ENCODE measurements at places on chromosomes 16 and 17.

- DNase-seq, result no peak
These were observed 161.3 kb downstream of the SLC39A11 start for GRCh38 chr17:72931163-72931562.

- no peak for DNase-seq
These were observed 68.0 kb downstream of the CNTNAP4 start for GRCh38 chr16:76345163-76345661.

DNA sequence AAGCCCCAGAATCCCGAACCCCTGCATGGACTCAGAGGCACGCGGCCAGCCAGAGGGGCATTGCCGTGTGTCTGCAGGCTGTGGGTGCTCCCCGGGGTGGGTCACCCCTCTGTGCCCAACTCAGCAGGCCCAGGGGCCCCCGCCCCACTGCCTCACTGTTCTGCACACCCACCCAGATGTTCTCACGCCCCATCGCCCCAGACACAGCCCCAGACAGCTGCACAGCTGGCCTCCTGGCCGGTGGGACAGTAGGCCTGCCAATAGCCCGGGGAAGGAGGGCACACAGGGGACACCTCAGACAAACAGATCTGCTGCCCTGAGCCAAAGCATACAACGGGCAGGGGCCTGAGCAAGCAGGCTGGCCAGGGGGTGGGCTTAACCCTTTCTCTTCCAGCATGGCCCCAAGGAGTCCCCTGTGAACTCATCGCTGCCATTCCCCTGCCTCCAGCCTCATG is 27.6 kb upstream of the NXPH3 start:
- no peak for DNase-seq

GRCh38 chr17:12620200-12620720 is 45.4 kb upstream of the MYOCD start:
- no peak for DNase-seq

DNA sequence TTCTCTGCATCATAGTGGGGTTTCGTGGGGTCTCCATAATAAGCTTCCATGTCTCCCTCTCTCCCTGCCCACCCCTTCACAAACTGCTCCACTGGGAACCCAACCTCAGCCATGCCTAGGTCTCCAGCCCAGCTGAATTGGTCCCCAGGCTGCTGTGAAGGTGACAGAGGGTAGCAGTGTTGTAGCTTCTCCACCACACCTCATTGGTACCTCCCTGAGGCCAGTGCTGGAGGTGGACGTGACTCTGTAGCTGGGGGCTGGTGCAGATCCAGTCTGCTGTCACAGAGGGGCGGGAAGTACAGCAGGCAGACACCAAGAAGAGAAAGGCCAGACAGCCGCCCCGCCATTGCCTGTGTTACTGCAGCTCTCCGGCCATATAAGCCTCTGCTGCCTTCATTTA is 82.1 kb downstream of the OR1D5 start:
- DNase-seq, result no peak

- DNase-seq, result no peak
These were observed 34.7 kb downstream of the EPN2 start for GRCh38 chr17:19271780-19272357.

GRCh38 chr17:17766744-17767120 is 70.1 kb downstream of the SREBF1 start:
- DNase-seq, result no peak

DNA sequence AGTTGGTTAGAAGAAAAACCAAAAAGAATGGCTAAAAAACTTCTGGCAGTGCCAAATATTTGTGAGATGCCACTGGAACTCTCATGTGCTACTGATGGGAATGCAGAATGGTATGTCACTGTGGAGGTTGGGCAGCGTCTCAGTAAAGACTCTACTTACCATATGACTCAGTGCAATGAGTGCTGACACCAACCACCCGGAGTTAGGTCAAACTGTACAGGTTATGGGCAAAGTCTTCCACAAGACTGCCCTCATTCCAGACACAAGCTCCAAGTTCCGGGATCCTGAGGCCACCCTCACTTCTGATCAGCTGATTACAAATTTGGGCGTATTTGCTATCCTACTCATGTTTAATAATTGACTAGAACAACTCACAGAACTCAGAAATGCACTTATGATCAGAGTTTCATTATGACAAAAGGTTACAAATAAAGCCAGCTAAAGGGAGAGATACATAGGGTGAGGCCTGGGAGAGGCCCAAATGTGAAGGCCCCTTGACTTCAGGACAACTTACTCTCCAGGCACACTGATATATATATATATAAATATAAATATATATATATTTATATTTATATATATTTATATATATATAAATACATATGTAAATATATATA is 114.9 kb downstream of the TRIM37 start:
- DNase-seq, result no peak

DNA sequence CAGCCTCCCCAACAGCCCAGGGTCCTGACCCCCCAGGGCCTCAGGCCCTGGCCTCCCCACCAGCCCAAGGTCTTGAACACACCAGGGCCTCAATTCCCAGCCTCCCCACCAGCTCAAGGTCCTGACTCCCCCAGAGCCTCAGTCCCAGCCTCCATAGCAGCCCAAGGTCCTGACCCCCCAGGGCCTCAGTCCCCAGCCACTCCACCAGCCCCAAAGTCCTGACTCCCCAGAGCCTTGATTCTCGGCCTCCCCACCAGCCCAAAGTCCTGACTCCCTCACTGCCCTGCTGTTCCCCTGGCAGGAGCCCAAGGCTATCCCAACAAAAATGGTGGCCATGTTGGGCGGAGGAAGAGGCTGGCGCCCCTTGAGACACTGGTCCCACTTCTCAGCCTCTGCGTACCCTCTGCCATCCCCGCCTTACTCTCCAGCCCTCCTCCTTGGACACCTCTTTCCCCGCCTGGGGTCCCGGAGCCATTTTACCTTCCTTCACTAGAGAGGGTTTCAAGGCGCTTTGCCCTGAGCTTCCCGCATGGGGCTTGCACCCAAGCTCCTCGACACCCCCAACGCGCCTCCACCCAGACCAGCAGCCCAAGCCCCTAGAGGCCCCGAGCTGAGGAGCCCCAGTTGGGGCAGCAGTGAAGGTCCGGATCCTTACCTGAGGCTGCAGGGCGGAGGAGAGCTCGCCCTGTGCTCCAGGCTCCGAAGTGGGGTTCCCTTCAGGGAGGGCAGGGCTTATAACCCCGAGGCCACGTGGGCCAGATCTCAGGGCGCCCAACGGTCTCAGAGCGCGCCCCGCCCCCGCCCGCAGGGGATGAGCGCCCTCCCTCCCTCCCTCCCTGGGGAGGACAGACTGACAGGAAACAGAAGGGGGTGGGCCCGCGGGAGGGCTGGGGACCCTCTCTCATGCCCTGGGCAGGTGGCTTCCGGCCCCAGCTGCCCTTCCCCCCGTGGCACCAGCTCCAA is 3.5 kb upstream of the TSPOAP1 start:
- no peak for DNase-seq

DNA sequence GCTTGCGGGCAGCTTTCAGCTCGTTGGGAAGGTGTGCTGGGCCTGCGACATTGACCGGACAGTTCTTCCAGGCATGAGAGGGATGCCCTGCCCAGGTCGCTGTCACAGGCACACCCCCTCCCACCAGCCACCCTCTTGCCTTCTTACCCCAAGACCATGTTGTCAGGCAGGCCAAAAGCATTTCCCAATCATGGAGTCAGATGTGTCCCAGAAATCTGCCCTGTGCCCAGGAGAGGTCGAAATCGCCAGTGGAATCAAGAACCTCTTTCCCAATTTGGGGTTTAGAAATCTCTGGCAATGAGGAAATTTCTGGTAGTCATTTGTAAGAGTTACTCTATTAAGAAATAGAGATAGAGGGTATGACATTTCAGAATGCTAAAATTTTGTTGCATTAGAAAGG is 177.1 kb downstream of the RAB11FIP4 start:
- DNase-seq, result no peak

- peak; percentile 40 for DNase-seq
These were observed 59.0 kb upstream of the TNRC6C start for GRCh38 chr17:77899498-77899897.

DNA sequence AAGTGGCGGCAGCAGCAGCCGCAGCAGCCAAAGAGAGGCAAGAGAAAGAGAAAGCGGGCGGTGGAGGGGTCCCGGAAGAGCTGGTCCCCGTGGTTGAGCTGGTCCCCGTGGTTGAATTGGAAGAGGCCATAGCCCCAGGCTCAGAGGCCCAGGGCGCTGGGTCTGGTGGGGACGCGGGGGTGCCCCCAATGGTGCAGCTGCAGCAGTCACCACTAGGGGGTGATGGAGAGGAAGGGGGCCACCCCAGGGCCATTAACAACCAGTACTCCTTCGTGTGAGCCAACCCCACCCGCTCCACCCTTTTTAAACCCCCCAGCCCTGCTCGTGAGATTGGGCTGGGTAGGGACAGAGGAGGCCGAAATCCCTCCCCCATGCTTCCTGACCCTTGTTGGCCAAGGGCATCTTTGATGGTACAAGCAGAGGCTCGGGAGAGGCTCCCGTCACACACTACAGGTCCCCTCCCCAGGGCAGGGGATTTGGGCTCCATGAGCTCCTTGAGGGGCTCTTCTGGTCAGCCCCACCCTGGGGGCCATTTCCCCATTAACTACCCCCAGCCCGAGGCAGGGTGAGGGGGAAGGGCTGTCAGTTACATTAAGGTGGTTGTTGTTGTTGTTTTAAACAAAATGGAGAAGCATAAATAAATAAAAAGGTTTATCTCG is 4.6 kb upstream of the ATP2A1 start:
- no peak for DNase-seq

DNA sequence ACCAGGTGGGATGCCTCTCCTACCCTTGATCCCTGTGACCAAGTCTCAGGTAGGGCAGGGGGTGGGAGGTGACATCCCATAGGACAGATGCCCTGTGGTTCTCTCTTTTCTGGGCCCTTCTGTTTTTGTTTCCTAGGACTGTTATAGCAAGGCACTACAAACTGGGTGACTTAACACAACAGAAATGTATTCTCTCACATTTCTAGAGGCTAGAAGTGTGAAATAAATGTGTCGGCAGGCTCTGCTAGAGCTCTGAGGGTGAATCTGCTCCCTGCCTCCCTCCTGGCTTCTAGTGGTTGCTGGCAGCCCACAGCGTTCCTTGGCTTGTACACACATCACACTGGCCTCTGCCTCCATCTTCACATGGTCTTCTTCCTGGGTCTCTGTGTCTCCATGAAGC is 12.7 kb downstream of the CALB2 start:
- DNase-seq, result no peak

GRCh38 chr16:85462714-85463611 is 150.2 kb upstream of the GSE1 start:
- DNase-seq, result no peak

GRCh38 chr17:79974566-79975497 is 60.8 kb downstream of the TBC1D16 start:
- DNase-seq, result no peak

GRCh38 chr17:39831588-39831987 is 32.5 kb downstream of the IKZF3 start:
- DNase-seq, result no peak

DNA sequence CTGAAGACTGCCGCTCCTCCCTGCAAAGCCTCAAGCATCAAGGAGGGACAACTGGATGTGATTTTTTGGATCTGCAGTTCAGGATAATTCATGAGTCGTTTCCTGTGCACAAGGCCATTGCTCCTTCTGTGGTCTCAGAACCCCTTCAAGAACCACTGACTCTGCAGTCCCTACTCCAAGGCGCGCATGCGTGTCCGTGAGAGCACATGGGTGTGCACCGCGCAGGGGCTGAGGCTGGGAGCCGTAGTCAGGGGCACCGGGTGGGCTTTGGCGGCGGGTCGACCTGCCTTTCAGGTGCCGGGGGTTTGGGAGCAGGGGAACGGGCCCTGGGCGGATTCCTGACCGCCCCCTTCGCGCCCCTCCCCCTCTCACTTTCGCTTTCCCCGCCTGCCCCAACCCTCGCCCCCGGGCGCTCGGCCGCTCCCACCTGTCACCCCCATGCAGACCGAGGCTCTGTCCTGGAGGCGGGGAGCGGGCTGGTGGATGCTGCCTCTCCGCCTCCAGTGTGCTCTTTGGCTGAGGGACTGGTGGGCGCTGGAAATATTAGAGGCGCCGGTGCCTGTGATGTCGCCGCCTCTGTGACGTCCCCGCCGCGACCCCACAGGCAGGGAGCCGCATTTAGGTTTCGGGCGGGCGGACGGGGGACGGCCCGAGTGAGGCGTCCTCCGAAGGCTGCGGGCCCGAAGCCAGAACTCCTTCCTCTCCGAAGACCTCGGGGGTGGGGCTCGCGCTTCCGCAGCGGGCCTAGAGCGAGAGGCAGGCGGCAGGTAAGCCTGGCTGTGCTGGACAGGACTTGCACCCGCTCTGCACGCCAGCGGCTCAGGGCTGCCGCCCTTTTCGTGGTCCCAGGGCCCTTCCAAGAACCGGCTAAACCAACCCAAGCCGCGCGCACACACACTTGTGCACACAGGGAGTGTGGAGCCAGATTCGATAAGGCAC is at the start of gene SPATA32:
Gene SPATA32 (minus strand): TSS at position 518 of the 939 bp plus-strand sequence. CDS start 78 bp downstream, at position 440.
- DNase-seq, result no peak

DNA sequence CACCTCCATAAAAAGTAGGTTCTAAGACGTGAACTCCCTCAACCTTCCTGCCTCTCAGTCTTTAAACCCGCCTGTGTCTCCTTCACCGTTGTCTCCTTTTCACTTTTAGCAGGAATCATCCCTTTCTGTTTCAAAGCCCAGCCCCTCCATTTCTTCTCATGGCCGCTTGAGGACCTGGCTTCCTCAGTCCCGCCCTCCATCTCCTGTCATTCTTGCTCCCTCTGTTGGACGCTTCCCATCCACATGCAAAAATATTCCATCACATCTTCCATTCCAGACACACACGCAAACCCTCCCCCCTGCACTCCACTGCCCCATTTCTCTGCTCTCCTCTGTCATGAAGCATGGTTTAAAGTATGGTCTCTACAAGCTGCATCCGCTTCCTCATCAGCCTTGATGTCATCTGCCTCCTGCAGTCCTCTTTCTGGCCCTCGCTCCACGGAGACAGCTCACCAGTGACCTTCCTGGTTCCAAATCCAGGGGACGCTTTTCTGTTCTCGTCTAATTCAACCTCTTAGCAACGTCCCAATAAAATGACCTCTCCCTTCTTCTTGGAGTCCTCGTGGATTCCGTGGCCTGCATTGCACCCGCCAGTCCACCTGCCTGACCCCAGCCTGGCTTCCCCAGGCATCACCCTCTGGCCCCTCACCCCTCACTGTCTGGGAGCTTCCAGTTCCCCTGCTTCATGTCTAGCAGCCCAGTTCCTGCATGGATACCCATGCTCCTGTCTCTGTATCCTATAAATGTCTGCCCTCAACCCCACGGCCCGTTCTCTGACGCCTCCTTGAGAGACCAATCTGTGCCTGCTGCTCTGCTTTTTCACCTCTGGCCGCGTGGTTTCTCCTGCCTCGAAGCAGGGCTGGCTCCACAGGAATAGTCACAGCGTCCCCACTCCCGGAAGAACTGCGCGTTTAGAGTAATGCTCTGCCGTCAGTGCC is 26.2 kb downstream of the ANKRD40 start:
- DNase-seq, result no peak

DNA sequence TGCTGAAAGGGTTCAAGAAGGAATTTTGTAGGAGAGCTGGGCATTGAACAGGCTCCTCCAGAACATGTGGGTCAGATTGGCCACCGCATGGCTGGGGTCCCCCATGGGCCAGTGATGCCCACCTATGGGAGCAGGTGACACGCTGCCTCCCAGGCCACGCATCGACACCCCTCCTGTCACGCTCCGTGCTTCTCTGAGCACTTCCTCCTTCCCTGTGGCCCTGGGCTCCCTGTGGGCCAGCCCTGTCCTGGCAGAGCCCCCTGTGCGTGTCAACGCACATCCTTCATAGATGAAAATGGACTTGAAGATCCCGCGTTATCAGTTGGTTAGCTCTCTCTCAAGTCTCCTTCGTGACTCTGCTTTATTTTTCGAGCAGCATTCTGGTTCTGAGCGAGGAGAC is 160.3 kb downstream of the RPTOR start:
- DNase-seq, result no peak
